ENCODE measurements at places on chromosomes 16 and 17. TPM values are rescaled to one million over a fixed set of nuclear protein-coding genes. Genes with fewer than 3 reads are reported as not detected.

- peaks cover 13% of the 10 kb centered on the region for H3K4me1 ChIP-seq
- peaks cover 3% of the 10 kb centered on the region for H3K36me3 ChIP-seq
- DNase-seq = no peak
- no peak overlapping the region for H3K4me3 ChIP-seq
Observed at GRCh38 chr17:73189417-73190099, 3.3 kb upstream of the COG1 start.

DNA sequence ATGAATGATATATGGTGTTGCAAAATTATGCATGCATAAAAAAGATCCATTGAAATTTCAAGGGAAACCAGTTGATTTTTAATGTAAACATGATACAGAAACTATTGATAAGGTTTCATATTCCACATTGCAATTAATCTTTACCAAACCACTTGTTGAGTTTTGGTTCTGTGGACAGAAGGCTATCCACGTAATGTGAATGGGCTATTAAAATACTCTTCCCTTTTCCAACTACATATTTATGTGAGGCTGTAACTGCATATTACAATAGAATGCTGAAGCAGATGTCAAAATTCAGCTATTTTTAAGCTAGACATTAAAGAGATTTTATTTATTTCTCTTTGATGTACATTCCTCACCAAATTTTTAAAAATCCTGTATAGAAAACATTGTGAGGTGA is 33.7 kb upstream of the VPS4A start:
- H3K36me3 ChIP-seq = no peaks in the 10 kb centered on the region
- H3K27me3 ChIP-seq = no peaks in the 10 kb centered on the region
- DNase-seq = no peak
- H3K27ac ChIP-seq = no peak overlapping the region
- no peaks in the 10 kb centered on the region for H3K4me1 ChIP-seq
- H3K4me3 ChIP-seq = no peak overlapping the region

DNA sequence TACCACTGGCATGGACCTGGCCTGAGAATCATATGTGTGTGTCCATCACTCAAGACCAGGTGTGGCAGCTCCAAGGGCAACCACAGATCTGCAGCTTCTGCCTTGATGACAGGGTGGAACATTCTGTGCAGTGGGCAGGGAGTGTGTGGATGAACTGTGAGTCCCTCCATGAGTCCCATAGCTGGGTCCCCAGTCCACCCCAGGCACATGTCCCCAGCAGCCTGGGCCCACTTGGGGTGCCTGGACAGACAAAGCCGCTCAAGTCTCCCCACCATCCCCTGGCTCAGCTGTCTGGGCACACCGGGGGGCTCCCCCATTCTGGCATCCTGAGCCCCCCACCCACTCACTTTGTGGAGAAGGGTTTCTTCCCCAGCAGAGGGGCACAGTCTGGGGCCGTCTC is 4.6 kb upstream of the KRT16 start:
- DNase-seq = no peak
- no peak overlapping the region for H3K27ac ChIP-seq
- H3K36me3 ChIP-seq = no peaks in the 10 kb centered on the region
- H3K4me1 ChIP-seq = no peaks in the 10 kb centered on the region
- H3K27me3 ChIP-seq = peaks cover 2% of the 10 kb centered on the region
- H3K4me3 ChIP-seq = no peak overlapping the region

DNA sequence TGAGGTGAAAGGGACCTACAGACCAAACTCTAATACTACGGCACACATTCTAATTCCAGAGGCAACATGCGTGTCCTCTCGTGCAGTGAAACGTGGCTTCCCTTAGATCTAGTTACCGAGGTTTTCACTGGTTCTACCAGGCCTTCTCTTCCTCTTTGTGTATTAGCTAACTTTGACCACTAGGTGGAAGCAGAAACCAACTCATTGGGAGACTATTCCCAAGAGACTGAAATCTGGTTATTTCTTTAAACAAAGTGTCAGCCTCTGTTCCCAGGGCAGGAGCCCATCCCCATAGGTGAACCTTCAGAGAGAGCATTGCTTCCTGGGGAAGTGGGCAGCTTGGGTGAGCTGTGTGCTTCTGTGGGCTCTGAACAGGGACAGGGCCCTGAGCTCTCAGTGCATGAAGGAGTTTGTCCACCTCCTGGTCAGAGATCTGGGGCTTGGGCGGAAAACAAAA is 19.7 kb upstream of the RCVRN start:
- H3K27me3 ChIP-seq = no peaks in the 10 kb centered on the region
- no peaks in the 10 kb centered on the region for H3K36me3 ChIP-seq
- no peak for DNase-seq

DNA sequence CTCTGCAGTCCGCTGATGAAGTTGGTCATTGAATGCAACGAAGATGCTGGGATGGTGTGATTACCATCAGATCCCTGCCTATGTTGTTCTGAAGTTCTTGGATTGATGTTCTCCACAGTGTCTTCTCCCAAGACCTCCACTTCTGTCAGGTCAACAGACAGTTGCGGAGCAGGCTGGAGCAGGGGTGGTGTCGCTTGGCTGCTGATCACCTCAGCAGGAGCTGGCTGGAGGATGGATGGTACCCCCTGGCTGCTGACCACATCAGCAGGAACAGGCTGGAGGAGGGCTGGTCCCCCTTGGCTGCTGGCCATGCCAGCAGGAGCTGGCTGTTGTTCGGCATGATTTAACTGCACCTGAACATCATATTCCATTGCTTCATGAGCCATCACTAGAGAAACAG is 5.6 kb downstream of the RFWD3 start:
- peaks cover 70% of the 10 kb centered on the region for H3K4me1 ChIP-seq
- H3K27ac ChIP-seq = no peak overlapping the region
- H3K4me3 ChIP-seq = peak overlapping the region; percentile 34
- H3K36me3 ChIP-seq = peaks cover 86% of the 10 kb centered on the region
- no peak for DNase-seq
- H3K27me3 ChIP-seq = no peaks in the 10 kb centered on the region

- no peak overlapping the region for H3K27ac ChIP-seq
- H3K27me3 ChIP-seq = no peaks in the 10 kb centered on the region
- peaks cover 15% of the 10 kb centered on the region for H3K4me1 ChIP-seq
- DNase-seq = no peak
Observed at GRCh38 chr16:17101646-17102045, 369.1 kb downstream of the XYLT1 start.

DNA sequence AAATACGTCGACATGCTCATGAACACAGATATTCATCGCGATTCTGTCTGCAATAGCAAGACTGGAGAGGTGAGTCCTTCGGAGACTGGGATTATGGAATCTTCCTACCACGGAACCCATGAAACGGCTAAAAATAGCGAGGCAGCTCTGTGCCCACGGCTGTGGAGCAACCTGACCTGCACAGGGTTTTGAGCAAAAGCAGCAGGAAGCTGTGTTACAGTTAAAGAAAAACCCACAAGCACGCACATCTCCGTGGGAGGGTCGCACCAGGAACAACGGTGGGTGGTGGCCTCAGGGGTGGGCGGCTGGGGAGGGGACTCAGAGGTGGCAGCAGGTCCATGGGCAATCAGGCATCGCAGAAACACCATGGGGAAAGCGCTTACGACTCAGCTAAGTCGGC is 24.8 kb downstream of the SLC38A10 start:
- no peak overlapping the region for H3K4me3 ChIP-seq
- H3K36me3 ChIP-seq = peaks cover 15% of the 10 kb centered on the region
- H3K27me3 ChIP-seq = no peaks in the 10 kb centered on the region
- H3K4me1 ChIP-seq = peaks cover 4% of the 10 kb centered on the region

DNA sequence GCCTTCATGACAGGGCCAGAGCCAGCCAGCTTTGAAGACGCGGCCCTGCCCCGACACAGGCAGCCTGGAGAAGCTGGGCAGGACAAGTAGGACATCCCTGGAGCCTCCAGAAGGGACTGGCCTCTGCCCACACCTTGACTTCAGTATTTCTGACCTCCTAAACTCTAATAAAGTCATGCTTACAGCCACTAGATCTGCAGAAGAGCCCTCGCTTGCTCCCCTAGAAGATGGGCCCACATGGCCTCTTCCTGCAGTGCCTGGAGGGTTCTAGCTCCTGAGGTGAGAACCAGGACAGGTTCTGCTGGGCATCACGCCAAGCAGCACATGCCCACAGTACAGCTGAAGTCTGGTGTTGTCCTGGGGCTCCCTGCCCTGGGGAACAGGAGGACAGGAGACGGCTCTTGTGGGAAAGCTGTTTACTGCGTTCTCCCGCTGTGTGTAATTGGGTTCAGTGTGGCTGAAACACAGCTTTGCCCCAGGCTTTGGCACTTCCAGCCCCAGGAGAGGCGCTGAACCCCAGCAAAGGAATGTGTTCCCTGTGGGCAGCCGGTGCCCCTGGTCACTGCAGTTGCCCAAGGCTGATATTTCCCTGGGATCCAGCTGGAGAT is 2.6 kb downstream of the APRT start:
- DNase-seq = no peak
- peak overlapping the region; percentile 96 for H3K27ac ChIP-seq
- peaks cover 46% of the 10 kb centered on the region for H3K36me3 ChIP-seq
- peaks cover 29% of the 10 kb centered on the region for H3K4me1 ChIP-seq
- peak overlapping the region; percentile 94 for H3K4me3 ChIP-seq
- no peaks in the 10 kb centered on the region for H3K27me3 ChIP-seq

The CETP gene
- total RNA-seq = 0.12 TPM

The EFCAB5 gene
- total RNA-seq = 0.46 TPM
